ENCODE measurements at places on chromosomes 11 and 22. TPM values are rescaled to one million over a fixed set of nuclear protein-coding genes. Genes with fewer than 3 reads are reported as not detected.

GRCh38 chr11:22244986-22245592, 52.2 kb downstream of the ANO5 start:
- DNase-seq: peak; percentile 21

DNA sequence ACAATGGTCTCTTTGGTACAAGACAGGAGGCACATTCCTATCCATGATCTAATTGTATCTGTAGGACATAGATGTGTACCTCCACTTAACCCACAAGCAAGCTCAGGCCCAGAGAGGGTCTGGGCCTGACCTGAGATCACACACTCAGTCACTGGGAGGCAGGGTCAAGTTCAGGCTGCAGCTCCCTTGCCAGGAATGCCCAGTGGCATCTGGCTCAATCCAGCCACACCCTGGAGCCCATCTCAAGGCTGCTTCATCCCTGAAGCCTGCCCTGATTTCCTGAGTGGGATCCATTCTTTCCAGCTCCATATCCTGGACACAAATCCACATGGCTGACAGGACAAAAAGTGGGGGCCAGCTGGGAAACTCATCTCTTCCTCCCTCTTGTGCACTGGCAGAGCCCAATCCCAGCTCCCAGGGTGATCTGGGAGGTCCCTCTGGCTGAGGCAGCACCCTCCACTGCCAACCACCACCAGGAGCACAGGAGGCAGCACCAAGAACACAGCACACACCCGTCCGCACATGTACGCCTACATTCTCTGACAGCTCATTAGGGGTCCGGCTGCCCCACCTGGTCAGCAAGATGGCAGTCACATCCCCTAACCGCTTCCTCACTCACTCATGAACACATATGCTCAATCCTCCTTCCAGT, 39.2 kb upstream of the KLHL35 start:
- no peak for DNase-seq

The TSGA10IP gene
- total RNA-seq: not detected

DNA sequence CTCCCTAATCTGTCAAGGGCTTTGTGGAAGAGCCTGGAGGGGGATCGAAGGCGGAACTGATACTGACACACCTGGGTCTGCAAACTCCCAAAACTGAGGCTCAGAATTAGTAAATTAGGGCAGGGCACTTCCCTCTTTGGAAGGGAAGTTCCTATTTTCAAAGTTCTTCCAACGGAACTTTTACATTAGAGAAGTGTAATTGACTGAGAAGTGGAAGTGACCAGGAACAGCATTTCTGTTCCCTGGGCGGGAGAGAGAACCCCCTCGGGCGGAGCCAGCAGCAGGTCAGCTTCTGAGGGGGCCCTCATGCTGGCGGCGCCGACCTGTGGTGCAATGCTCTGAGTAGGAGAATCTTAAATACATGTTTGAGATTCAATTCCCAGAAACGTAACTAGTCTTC, 1.1 kb upstream of the CBL start:
- DNase-seq: peak; percentile 50

GRCh38 chr11:75591966-75592365, 29.9 kb downstream of the SERPINH1 start:
- DNase-seq: no peak

DNA sequence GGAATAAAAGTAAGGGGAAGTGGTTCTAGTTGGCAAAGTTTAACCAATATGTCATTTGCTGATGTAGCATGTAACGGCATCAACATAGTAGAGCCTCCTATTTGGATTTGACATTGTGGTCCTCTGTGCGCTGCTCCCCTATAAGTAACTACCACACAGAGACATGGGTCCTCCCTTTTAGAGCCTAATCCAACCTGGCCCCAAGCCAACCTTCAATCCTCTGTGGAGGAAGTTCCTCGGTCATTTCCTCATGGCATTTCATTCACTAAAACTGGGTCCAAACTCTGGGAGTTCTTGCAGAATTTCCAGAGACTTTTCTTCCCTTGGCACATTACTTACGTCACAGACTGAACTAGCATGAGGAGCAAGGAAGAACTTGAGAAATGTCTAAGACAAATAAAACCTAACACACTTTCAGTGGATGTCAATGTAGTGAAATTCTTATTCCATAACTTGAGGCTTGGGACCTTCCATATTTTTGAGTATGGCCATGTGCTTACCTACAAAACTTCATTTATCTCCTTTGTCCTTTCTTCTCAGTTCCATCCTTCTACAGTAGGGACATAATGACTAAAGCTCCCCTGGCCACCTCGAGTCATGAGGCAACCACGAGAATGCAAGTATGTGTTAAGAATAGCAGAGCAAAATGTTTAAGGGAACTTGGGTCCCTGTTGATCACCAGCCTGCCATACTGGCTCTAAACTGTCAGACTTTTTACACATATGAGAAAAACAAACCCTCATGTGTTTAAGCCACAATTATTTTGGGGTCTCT, 34.7 kb downstream of the MMP20 start:
- no peak for DNase-seq

The OR5AS1 gene
- not detected for total RNA-seq

The TBX1 gene
- total RNA-seq: not detected

DNA sequence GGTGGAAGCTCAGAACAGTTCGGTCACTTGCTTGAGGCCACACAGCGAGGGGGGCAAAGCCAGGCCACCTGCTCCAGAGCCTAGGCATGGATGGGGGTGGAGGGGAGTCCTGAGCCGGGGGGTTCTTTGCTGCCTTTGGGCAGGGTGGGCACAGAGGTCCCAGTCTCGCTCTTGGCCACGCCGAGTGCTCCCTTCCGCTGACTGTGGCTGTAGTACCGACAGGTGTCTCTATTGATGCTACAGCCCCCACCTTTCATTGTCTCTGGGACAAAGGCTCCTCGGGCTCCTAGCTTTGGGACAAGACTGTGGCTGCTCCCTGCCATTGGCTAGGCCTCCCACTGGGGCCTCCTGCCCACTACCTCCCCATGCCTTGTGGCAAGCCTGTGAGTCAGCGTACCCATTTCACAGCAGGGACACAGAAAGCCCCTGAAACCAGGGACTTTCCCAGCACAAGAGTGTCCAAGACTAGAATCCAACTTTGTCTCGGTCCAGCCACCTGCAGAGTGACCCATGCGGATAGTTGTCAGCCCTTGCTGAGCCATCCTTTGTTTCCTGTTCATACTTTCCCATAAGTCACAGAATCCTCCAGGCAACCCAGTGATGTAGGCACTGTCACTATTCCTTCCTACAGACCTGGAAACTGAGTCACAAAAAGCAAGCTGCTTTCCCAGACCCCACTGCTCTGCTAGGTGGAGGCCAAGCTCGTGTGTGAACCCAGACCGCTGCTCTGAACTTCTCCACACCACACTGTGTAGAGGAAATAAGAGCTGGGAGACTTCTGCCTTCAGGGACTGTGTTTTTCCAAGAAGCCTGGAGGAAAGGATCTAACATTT, 17.2 kb downstream of the MYEOV start:
- no peak for DNase-seq

DNA sequence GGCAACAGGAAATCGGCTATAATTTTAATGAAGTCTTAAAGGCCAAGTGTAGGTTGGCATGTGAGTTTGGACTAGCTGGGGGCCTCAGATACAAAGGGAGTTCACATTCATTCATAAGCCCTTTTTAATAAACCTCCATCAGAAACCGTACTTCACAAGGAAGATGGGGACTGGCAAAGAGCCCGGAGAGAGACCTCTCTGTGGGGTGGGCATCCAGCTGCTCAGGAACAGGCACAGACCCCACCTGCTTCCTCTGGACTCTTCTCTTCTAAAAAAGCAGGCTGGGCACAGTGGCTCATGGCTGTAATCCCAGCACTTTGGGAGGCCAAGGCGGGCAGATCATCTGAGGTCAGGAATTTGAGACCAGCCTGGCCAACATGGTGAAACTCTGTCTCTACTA, 3.9 kb upstream of the ARFGAP3 start:
- DNase-seq: no peak

The CYP2D6 gene
- total RNA-seq: 3.9 TPM

GRCh38 chr11:104556606-104557301, 341.5 kb downstream of the CASP12 start:
- DNase-seq: no peak

DNA sequence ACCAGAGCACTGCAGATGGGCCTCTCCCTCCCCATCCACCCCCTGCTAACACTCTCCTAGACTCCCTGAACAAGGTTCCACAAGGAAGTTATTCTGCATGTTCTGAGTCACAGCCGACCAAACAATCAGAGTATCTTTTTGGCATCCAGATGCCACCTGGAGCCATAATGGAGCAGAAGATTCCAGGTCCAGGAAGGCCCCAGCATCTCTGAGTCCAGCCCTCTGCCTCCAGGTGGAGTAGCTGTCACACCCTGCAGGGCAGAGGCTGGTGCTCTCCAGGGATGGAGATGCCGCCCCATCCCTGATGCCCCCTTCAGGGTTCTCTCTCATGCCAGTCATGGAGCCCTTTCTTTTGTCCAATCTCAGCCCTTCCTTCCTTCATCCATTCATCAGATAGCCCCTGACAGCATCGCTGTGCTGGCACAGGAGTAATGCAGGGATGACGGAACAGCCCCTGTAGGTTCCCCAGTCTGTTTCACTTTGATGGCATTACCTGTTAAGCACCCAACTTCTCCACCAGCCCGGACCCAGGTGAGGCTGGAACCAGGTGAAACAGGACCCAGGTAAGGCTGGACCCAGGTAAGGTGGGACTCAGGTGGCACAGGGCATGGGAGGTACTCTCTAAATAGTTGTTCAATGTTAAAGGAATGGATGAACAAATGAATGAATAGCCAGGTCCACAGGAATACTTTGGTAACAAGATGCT, 20.1 kb upstream of the TSKU start:
- no peak for DNase-seq

GRCh38 chr11:26187639-26188038, 144.3 kb upstream of the ANO3 start:
- DNase-seq: no peak

The CARD18 gene
- not detected for total RNA-seq

GRCh38 chr11:97574976-97575665, 1185.3 kb downstream of the JRKL start:
- DNase-seq: no peak
